ENCODE measurements at places on chromosomes 16 and 17.

DNA sequence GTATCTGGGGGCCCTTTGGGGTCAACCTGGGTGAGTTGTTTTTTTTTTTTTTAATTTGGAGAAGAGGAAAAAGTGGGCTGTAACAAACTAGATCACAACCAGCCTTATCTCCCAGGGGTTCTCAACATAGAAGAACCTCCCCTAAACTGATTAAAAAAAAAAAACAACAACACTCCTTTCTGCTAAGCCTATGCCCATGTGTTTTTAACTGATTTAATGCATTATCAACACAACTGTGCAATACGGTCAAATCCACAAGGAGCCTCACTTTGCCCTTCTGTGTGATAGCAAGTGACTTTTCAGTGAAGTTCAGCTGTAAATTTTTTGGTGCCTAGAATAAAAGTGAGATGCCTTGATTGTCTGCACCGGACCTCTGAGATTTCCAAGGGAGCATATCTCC lies 646 bp downstream of the MYH11 start:
- DNase-seq = no peak

- DNase-seq = no peak
These were observed 29.0 kb downstream of the ZC3H18 start for GRCh38 chr16:88599092-88599733.

DNA sequence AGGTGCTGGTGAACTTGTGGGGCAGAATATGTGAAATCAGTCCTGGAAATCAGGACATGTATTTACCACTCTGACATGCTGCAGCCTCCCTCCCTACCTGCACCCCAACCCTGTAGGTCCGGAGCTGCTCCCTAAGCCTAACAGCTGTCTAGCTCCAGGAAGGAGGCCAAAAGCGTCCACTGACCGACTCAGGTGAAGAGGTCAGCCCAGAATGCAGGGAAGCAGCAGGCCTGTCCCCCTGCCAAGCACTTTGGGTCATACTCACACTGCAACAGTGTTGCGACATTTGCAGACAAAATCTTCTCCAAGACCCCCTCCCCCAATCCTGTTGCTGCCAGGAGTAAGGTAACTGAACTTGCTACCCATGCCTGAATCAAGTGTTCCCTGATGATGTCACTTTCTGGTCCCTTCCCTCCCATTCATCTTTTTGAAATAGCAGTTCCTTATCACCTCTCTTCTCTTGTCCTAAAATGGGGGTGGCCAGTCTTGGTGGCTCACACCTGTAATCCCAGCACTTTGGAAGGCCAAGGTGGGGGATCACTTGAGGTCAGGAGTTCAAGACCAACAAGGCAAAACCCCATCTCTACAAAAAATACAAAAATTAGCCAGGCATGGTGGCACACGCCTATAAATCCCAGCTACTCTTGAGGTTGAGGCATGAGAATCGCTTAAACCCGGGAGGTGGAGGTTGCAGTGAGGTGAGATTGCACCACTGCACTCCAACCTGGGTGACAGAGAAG lies 1.3 kb upstream of the ACLY start:
- DNase-seq = no peak

- no peak for DNase-seq
These were observed 8.0 kb upstream of the PIK3R6 start for GRCh38 chr17:8875436-8875835.

GRCh38 chr16:73797115-73797514 lies 499.5 kb upstream of the PSMD7 start:
- DNase-seq = no peak

- no peak for DNase-seq
These were observed 17.9 kb downstream of the WWOX start for GRCh38 chr16:78117391-78117790.

DNA sequence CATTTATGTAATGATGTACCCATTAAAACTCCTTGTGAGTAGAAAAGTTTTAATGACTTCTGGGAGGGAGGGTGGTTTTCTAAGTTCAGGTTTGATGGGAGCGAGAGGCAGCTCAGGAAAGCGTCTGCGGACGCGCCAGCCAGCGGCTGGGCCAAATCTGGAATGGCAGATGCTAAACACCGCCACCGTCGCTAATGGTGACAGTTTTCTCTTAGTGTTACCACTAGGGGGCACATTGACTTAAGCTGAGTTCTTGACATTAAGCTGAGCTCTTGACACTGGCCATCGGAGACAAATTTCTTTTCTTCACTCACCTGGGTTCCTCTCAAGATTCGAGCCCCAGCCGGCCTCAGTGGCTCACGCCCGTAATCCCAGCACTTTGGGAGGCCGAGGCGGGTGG lies 6.7 kb downstream of the TRPV1 start:
- DNase-seq = peak; percentile 13

DNA sequence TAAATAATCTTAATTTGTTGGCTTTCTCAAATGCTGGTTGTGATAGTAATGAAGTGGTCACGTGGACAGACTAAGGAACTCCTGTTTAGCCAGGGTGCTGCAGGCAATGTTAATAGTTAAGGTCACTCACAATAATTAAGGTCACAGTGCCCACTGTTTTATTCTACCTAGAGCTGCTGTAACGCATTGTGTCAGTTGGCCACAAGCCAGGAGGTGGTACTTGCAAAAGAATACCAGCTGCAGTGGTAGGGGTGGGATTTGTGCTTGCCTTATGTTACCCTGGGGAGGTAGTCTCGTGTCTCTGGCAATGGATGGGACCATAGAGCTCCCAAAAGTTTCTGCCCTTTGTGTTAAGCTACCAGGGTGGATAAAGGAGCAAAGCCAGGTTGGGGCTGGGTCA lies 969.1 kb upstream of the CDH8 start:
- no peak for DNase-seq

DNA sequence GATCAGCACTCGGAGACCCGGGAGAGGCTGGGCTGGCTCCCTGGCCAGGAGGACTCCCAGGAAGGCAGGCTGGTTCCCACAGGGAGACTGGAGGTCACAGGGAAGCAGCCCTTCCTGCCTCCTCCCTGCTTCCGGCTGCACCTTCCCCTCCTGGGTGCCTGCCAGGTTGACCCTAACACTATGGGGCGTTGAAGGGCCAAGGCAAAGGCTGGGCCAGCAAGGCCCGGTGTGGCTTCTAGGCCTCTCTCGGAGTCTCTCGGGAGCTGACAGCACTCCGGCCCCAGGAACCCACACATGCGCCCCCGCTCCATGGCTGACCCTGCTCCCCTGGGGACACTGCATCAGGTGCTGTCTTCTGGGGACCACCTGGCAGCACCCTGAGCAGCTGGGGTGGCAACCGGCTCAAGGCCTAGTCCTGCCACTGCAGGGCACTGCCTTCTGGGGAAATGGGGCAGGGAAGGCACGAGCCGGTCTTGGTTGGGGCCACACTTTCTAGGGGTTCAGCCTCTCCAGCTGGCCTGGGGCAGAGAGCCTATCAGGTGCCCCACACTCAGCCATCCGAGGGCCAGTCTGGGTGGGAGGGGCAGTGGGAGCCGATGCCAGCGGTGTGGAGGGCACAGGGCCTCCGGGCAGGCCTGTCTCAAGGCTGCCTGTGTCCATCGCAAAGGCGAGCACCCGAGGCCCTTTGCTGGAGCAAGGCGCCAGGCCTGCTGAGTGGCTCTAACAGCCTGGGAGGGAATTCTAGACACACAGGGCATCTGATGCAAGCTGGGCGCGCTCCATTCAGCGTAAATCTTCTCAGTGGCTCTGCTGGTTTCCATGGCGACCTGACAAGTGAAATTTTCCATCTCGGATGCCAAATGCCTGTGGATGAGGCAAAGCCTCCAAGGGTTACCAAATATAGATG lies 5.6 kb upstream of the MTSS2 start:
- DNase-seq = peak; percentile 99

- no peak for DNase-seq
These were observed 2.3 kb downstream of the TMEM107 start for GRCh38 chr17:8173871-8174322.

DNA sequence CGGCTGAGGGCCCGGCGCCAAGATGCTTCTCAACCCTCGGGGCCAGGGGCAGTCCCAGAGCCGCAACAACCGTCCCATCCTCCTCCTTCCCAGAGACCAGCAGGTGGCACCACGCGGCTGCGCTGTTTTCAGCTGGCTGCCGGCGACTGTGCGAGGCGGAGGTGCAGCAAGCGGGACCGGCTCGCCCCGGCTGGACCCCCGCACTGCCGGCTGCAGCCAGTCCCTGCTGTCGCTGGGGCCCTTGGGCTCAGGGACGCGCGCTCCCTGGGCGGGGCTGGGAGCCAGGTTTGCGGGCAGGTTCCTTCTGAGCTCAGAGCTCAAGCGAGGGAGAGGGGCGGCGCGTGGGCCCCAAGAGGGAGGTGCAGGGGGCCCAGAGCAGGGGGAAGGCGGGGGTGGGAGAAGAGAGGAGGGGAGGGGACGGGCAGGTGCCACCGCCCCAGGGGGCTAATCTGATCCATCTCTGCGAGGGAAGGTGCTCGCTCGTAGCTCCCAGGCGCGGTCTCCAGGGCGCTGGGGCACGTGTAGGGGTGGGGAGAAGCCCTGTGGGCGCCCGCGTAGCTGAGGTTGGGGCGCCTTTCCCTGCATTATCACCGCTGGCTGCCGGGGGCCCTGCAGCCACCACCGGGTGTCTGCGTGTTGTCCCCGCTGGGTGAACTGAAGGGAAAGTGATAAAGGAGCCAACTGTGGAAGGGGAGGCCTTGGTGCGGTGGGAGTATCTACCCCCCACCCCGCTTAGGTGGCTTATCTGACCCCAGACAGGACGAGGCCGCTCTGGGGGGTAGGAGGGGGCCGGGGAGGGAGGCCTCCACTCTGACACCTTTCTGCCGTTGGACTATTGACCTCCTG lies 24.2 kb downstream of the STAT5A start:
- DNase-seq = peak; percentile 88

GRCh38 chr17:78023042-78023441 lies 64.5 kb downstream of the TNRC6C start:
- no peak for DNase-seq

GRCh38 chr16:86619239-86619794 lies 41.0 kb downstream of the FOXL1 start:
- no peak for DNase-seq

GRCh38 chr16:12674071-12674470 lies 129.6 kb downstream of the CPPED1 start:
- peak; percentile 25 for DNase-seq

DNA sequence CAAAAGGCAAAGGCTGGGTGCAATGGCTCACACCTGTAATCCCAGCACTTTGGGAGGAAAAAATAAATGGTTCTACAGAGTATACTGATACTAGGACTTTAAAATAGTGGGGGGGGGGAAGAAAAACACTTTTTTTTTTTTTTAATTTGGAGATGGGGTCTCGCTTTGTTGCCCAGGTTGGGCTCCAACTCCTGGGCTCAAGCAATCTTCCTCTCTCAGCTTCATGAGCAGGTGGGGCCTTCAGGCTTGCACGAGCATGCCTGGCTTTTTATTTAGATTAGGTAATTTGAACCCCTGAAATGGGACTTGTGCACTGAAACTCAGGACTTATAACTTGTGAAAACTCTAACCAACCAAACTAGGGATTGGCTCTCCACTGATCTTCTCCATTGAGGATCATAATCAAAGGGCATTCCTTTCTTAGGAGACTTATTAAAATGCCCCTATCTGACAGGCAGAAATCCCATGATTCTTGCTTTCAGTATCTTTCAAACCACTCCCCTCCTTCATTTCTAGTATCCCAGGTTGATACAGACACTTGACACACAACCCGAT lies 16.9 kb downstream of the GRB2 start:
- DNase-seq = no peak

DNA sequence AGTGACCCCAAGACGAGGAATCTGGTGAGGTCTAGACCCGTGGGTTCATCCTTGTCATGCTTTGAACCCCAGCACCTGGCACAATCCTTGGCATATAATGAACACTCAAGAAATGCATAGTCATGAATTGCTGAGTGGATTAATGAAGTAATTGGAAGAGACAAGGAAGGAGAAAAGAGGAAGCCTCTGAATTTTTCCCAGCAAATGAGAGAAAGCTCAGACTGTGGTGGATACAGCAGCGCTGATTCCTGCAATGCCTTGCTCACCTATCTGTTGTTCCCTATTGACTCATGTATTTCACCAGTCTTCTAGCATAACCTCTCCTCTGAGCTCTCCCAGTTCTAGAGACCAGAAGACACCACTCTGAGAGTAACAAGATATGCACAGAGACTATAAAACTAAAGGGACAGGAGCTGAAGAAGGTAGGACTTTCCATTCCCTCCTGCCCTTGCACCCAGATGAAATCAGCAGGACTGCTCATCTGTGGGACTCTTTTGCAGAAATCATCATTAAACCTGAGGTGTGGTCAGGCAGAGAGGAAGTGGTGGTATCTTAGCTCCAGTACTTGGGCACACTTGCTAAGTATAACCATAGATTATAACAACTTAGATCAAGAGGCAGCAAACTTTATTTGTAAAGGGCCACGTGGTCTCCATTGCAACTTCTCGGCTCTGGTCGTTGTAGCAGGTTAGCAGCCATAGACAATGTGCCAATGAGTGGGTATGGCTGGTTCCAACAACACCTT lies 102.8 kb downstream of the MAF start:
- DNase-seq = no peak

GRCh38 chr17:57313097-57313835 lies 56.9 kb downstream of the MSI2 start:
- no peak for DNase-seq

DNA sequence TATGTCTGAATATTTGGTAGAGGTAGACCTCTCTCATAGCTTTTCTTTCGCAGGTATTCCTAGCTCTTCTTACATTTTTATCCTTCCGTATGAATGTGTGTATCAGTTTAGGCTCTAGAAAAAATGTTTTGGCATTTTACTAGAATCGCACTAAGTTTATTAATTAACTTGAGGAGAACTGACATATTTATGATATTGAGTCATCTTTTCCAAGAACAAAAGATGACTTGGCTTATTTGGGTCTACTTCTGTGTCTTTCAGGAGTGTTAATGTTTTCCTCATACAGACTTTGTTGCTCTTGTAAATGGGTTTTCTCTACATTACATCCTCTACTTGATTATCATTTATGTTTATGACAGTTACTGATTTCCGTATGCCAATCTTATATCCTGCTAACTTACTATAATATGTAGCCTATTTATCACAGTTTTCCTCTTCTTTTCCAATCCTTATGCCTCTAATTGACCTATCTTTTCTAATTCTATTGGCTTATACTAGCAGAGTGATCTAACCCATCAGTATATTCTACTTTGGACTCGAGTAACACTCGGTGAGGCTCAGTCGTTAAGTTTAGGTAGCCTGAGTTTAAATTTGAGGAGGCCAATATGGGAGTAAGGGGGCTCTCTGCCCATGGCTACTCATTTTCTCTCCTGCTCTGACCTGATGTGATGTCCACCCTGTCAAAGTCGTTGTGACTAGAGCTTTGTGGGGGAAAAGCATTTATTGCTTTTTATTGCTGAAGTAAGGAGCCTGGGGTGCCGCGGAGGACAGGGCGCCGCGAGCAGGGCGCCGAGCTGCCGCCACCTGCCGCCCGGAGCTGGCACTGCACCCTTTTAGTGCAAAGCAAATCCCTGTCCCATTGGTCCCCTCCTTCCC lies 20.0 kb downstream of the ST6GALNAC1 start:
- DNase-seq = peak; percentile 68

DNA sequence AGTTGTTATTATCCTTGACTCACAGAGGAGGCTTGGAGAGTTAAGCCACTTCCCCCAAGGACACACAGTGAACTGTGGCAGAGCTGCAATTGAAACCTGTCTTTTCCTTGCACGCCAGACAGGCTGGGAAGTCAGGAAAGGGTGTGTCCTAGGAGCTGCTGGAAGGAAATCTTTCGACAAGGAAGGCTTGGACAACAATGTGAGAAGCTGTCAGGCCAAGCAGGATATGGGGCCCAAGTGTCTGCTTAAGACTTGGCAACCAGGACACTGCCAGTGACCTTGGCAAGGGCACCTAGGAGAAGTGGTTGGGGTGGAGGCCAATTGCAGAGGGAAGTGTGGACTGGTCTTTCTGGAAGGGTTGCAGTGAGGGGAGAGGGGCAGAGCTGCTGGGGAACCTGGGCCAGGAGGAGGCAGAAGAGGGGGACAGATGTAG lies 2.1 kb upstream of the CAMKK1 start:
- peak; percentile 69 for DNase-seq

GRCh38 chr17:59361386-59361785 lies 29.9 kb downstream of the YPEL2 start:
- DNase-seq = peak; percentile 96
